ENCODE measurements at places on chromosomes 1 and 21. TPM values are rescaled to one million over a fixed set of nuclear protein-coding genes. Genes with fewer than 3 reads are reported as not detected.

Gene PDC
- total RNA-seq: not detected

GRCh38 chr1:231871878-231872277, 245.3 kb downstream of the DISC1 start:
- H3K27me3 ChIP-seq: no peaks in the 10 kb centered on the region
- no peak overlapping the region for H3K27ac ChIP-seq
- no peaks in the 10 kb centered on the region for H3K36me3 ChIP-seq

Gene LMX1A
- 0.40 TPM for total RNA-seq

DNA sequence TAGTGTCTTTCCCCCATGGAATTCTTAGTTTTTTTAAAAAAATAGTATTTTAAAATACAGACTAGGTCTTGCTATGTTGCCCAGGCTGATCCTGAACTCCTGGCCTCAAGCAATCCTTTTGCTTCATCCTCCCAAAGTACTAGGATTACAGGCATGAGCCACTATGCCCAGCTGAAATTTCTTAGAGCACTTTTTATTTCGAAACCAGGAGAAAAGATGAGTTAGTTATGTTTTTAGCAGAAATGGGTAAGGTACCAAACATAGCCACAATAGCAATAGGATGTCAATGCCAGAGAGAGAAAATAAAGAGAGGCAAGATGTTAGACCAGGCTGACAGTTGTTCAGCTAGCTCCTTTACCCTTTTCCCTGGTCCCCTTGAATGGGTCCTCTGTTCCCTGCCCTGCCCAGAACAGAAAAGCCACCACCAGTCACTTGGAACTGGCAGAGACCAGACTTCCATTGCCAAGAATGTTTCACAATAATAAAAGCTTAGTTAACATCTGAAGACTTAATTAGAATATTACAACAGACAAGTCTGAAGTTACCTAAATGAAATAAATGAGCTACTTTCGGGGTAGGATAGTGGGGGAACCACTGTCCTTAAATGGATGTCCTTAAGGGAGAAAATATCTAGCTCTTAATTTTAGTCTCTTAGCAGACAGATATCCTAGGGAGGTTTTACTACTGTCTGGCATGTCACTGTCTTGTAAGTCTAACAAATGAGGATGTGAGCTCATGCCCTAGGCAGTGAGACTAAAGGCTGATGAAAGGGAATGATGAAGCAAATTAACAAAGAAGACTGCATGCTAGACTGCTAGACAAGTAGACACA, 54.3 kb downstream of the ABL2 start:
- H3K4me3 ChIP-seq: no peak overlapping the region
- DNase-seq: peak; percentile 61
- peaks cover 6% of the 10 kb centered on the region for H3K4me1 ChIP-seq
- no peaks in the 10 kb centered on the region for H3K36me3 ChIP-seq
- peak overlapping the region; percentile 70 for H3K27ac ChIP-seq
- no peaks in the 10 kb centered on the region for H3K27me3 ChIP-seq

GRCh38 chr1:211259638-211260126, 516 bp downstream of the RCOR3 start:
- H3K4me1 ChIP-seq: peaks cover 20% of the 10 kb centered on the region
- H3K4me3 ChIP-seq: peak overlapping the region; percentile 89
- peaks cover 9% of the 10 kb centered on the region for H3K36me3 ChIP-seq
- no peaks in the 10 kb centered on the region for H3K27me3 ChIP-seq
- H3K27ac ChIP-seq: peak overlapping the region; percentile 99
- DNase-seq: peak; percentile 29

Gene ELAPOR1
- 9.3 TPM for total RNA-seq

DNA sequence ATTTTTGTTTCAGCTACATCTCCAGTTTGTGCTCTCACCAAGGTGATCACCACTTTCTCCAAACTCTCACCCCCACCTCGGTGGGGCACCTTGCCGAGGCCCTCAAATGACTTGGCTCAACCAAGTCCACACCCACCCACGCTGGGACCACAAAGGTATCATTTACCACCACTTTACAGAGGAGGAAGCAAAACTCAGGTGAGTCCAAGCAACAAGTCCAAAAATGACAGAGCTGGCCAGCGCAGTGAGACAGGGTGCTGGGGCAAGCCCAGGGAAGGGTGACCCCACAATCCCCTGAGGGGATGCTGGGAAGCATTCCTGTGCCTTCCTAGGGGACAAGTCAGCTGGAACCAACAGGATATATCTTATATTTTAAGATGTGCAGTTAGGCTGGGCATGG, 24.7 kb downstream of the SSBP3 start:
- H3K4me1 ChIP-seq: peaks cover 43% of the 10 kb centered on the region
- peaks cover 26% of the 10 kb centered on the region for H3K36me3 ChIP-seq
- DNase-seq: no peak
- no peaks in the 10 kb centered on the region for H3K27me3 ChIP-seq

Gene S100B
- 258 TPM for total RNA-seq

DNA sequence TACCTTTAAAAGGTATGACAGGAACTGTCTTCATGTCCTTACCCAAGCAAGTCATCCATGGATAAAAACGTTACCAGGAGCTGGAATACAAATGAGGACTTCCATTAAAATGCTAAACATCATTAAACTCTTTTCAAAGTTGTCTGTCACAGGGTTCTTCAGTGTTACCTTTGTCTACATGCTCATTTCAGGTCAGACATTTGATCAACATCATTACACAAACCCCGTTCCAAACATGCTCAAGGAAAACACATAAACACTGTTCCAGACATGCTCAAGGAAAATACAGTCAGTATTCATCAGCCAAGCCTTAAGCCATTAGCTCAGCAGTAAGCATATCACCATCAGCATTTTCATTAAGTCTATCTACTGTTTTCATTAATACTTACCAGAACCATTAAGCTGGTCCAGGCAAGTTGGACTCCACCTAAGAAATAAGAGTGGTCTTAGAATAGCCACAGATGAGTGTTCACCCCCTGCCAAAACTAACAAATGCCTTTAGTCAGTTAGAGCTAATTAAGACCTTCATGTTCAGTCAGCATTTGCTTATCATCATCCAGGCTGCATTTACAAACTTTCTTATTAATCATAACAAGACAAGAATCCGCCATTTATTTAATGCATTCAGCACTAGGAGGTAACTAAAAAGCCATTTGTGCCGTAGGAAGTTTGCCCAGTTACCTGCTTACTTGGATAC, 2.2 kb downstream of the GAS5 start:
- H3K27me3 ChIP-seq: no peaks in the 10 kb centered on the region
- H3K27ac ChIP-seq: no peak overlapping the region
- H3K4me1 ChIP-seq: peaks cover 11% of the 10 kb centered on the region
- H3K4me3 ChIP-seq: no peak overlapping the region
- DNase-seq: no peak
- peaks cover 29% of the 10 kb centered on the region for H3K36me3 ChIP-seq

Gene OR2L5
- 0.89 TPM for total RNA-seq

- H3K27me3 ChIP-seq: no peaks in the 10 kb centered on the region
- no peak for DNase-seq
- peaks cover 17% of the 10 kb centered on the region for H3K4me1 ChIP-seq
- H3K36me3 ChIP-seq: no peaks in the 10 kb centered on the region
- H3K27ac ChIP-seq: no peak overlapping the region
- no peak overlapping the region for H3K4me3 ChIP-seq
Measured at GRCh38 chr1:25994402-25995150, 3.3 kb downstream of the PAFAH2 start.

Gene OLFM3
- total RNA-seq: 62.9 TPM

- H3K4me3 ChIP-seq: no peak overlapping the region
- H3K4me1 ChIP-seq: peaks cover 35% of the 10 kb centered on the region
- no peak overlapping the region for H3K27ac ChIP-seq
- H3K27me3 ChIP-seq: no peaks in the 10 kb centered on the region
- H3K36me3 ChIP-seq: peaks cover 5% of the 10 kb centered on the region
- no peak for DNase-seq
Measured at GRCh38 chr1:205298191-205298994, 23.2 kb downstream of the NUAK2 start.

Gene ANGPTL3
- total RNA-seq: 0.22 TPM

Gene CASZ1
- total RNA-seq: 6.0 TPM

Gene CRNN
- not detected for total RNA-seq

Gene GSTM5
- 39.9 TPM for total RNA-seq

Gene HMGCS2
- not detected for total RNA-seq
